Renal cortical epithelial cell (primary cell): ENCODE measurements at places on chromosomes 1 and 21. TPM values are rescaled to one million over a fixed set of nuclear protein-coding genes. Genes with fewer than 3 reads are reported as not detected.

The REN gene
- not detected in 2 replicates for total RNA-seq

The ARHGAP30 gene
- total RNA-seq = 0.17 TPM in 1 of 2 replicates, not detected in the other

DNA sequence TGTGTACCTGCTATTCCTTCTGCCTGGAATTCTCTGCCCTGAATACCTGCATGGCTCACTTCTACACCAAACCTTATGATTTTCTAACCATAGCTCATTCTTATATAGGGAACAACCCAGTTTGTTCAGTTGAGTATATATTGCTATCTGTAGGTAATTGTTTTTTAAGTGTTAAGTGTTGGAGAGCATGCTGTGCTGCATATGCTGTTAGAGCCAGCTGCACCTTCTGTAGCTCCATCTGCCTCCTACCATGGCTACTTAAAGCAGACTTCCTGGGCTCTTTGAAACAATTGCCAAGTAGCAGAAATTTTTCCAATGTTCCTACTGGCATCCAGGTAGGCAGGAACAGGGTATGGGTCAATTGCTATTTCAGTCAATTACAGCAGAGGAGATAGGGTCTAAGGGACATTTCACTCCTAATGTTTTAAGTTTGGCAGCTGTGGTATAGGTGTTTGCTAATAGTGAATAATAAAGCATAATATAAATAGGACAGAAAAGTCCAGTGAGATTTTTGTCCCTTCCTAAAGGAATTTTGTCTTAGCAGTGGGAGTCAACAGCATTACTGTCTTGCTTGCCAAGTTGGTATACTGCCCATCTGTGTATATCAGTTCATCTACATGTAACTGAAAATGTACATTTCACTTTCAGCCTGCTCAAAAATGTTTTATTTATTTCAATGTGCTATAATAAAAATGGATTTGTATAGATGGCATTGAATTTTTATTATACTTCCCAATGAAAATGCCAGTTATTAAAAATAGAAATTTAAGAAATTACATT is 34.0 kb upstream of the C1orf115 start:
- no peak for DNase-seq

GRCh38 chr1:43184995-43185394 is 12.9 kb downstream of the CFAP57 start:
- no peak for DNase-seq

The RRAGC gene
- total RNA-seq = 15.3 and 25.2 TPM in 2 replicates

DNA sequence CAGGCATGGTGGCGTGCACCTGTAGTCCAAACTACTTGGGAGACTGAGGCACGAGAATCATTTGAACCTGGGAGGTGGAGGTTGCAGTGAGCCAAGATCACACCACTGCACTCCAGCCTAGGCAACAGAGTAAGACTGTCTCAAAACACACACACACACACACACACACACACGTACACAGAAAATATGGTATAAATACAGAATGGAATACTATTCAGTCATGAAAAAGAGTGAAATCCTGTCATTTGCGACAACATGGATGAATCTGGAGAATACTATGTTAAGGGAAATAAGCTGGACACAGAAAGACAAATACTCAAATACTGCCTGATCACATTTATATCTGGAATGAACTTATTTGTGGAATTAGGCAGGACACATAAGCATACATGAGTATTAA is 18.4 kb downstream of the FOXD2 start:
- DNase-seq = no peak

GRCh38 chr21:44353191-44353970 is at the start of gene TRPM2:
Gene TRPM2, plus strand, starts transcription at chr21:44353621. Its CDS starts 80 bp downstream, at chr21:44353701.
- DNase-seq = no peak

DNA sequence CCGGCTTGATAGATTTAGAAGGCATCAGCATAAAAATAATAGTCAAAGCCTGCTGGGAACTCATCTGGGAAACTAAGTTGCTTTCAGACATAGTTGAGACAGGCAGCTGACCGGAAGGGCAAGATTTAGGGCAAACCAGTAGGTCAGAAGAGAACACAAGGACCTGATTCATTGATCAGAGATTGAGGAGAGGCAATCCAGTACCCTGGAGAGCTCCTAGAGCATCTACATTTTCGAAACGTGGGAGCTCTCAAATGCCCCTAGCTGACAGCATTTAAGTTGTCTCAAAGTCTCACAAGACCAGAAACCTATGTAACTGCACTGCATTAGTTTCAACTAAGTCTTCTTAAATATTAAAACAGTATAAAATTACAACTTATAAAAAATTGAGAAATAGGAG is 22.9 kb upstream of the MTF2 start:
- peak; percentile 25 for DNase-seq

GRCh38 chr1:153058826-153059784 is 1.8 kb upstream of the SPRR2A start:
- DNase-seq = peak; percentile 37

The RRP15 gene
- 5.4 and 10.3 TPM in 2 replicates for total RNA-seq

- no peak for DNase-seq
Observed at GRCh38 chr1:172136925-172137324, 283.6 kb upstream of the C1orf105 start.

- no peak for DNase-seq
Observed at GRCh38 chr1:8122160-8122476, 96.0 kb upstream of the ERRFI1 start.

The COL6A2 gene
- 60.7 and 70.2 TPM in 2 replicates for total RNA-seq

The CTH gene
- total RNA-seq = 3.9 and 4.3 TPM in 2 replicates

The TRIM63 gene
- total RNA-seq = not detected in 2 replicates

The TP73 gene
- under 0.01 TPM in 2 replicates for total RNA-seq

DNA sequence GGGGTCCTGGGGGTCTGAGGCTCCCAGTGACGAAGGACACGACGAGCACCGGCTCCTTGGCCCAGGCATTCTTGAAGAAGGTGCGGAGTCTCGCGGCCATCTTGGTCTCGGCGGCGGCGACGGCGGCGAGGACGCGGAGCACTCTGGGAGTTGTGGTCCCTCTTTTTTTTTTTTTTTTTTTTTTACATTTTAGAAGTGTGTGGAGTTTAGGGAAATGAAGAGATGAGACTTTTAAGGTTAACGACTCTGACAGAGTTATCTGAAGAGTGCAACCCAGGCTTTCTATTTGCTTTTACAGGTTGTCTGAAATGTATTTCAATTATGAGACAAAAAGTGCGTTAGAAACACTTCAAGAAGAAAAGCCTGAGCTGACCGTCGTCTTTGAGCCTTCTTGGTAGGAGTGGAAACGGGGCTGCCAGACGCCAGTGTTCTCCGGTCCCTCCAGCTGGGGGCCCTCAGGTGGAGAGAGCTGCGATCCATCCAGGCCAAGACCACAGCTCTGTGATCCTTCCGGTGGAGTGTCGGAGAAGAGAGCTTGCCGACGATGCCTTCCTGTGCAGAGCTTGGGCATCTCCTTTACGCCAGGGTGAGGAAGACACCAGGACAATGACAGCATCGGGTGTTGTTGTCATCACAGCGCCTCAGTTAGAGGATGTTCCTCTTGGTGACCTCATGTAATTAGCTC is 9.7 kb downstream of the OR2B11 start:
- DNase-seq = peak; percentile 31

DNA sequence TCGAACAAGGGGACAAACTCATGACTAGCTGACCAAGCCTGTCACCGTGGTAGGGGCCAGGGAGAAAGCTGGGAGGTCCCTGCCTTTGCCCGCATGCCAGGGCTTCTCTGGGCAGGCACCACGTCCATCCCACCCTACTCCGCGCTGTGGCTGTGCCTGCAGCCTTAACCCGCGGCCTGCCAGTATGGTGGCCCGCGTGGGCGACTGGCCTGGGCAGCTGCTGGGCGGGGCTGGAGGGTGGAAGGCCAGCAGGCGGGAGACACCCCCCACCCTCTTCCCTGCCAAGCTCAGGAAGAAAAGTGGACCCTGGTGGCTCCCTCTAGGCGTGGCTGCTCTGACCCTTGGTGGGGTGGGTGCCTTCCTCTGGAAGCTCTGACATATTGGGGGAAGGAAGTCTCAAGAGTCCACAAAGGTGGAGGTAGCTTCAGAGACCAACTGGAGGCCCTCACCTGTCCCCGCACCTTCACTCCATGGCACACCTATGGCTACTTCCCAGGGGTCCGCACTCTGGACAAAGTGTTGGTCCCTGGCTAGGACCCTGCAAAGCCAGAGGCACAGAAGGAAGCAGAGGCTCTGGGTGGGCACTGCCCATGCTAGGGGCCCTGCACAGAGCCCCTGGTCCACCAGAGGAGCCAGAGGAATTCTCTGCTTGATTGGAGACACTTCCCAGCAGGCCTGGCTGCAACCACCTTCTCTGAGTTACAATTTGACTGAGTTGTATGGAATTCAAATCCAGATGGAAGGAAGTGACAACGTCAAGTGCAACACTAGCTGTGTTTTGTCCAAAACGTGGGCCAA is 3.3 kb upstream of the SKI start:
- no peak for DNase-seq

DNA sequence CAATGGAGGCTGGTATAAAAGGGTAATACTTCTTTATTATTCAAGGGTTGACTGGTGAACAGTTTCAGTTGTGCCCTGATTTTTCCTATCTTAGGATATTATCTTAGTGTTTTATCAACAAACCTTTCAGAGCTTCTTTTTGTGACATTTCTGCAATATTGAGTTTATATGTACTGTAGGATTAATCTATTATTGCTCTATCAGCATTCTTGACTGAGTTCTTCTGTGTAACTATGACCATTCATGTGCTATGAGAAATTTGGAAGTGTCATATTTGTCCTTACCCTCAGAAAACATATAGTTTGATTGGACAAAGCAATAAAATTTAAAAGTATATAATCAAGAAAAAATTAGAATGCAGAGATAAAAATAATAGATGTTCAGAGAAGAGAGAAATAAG is 25.5 kb upstream of the MRPS6 start:
- no peak for DNase-seq

GRCh38 chr1:152630596-152630995 is 7.7 kb upstream of the LCE3A start:
- DNase-seq = no peak
